ENCODE measurements at places on chromosomes 2 and 18.

- no peaks in the 10 kb centered on the region for H3K27me3 ChIP-seq
- H3K4me3 ChIP-seq: no peak overlapping the region
- DNase-seq: no peak
- H3K4me1 ChIP-seq: no peaks in the 10 kb centered on the region
Observed at GRCh38 chr2:168521053-168521741, 65.1 kb downstream of the CERS6 start.

GRCh38 chr18:68533641-68534040 is 181.3 kb downstream of the TMX3 start:
- H3K27ac ChIP-seq: no peak overlapping the region
- no peak overlapping the region for H3K4me3 ChIP-seq
- no peaks in the 10 kb centered on the region for H3K4me1 ChIP-seq
- no peaks in the 10 kb centered on the region for H3K27me3 ChIP-seq

GRCh38 chr2:10482460-10482859 is 34.3 kb upstream of the ODC1 start:
- no peaks in the 10 kb centered on the region for H3K4me1 ChIP-seq
- no peaks in the 10 kb centered on the region for H3K27me3 ChIP-seq
- no peak overlapping the region for H3K27ac ChIP-seq
- no peaks in the 10 kb centered on the region for H3K36me3 ChIP-seq
- DNase-seq: peak; percentile 27

DNA sequence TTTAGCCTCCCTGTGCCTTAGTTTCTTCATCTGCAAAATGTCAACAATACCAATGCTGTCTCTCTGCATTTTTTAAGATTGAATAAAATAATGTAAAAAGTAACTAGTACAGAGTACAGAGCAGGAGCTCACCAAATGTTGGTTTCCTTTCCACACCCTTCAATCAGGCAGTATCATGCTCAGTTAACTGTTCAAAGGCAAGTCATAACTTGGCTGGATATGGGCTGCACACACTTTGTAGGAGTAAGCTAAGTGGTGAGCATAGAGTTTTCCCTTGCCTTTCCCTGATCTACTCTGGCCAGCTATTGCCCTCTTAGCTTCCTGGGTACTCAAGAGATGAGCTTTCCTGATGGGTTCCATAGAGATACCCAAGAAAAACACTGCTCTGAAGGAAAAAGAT is 77.9 kb downstream of the CYBRD1 start:
- H3K27me3 ChIP-seq: no peaks in the 10 kb centered on the region
- H3K36me3 ChIP-seq: no peaks in the 10 kb centered on the region
- no peaks in the 10 kb centered on the region for H3K4me1 ChIP-seq
- H3K27ac ChIP-seq: no peak overlapping the region

GRCh38 chr2:47992671-47993070 is 86.4 kb upstream of the FBXO11 start:
- no peaks in the 10 kb centered on the region for H3K27me3 ChIP-seq
- no peak overlapping the region for H3K27ac ChIP-seq
- no peak overlapping the region for H3K4me3 ChIP-seq
- H3K36me3 ChIP-seq: no peaks in the 10 kb centered on the region

DNA sequence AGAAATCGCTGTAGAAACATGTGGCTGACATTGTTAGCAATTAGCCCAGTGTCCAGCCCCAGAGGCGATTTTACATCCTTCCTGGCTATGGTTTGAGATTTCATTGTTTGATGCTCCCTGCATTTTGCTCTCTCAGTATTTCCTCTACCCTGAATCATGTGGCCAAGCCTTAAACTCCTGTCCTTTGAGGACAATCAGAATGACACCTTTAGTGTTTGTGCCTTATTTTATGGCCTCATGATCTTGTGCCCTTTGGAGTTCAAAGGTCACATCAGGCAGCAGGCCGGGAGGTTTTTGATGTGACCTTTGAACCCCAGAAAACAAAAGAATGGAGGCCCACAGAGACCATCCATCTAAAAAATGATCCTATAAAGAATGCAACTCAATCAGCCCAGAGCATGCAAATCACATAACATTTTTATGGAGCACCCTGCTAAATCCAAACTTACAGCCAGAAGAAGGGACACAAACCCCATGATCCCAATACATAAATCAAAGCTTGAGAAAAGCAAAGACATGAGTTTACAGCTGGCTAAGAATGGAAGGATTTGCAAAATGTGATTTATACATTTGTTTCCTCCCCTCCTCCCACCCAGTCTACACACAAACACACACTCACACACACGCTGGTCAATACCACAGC is 52.5 kb downstream of the FECH start:
- no peak for DNase-seq
- H3K27me3 ChIP-seq: no peaks in the 10 kb centered on the region
- H3K4me1 ChIP-seq: no peaks in the 10 kb centered on the region
- H3K27ac ChIP-seq: no peak overlapping the region
- H3K36me3 ChIP-seq: no peaks in the 10 kb centered on the region

- no peaks in the 10 kb centered on the region for H3K27me3 ChIP-seq
- H3K27ac ChIP-seq: no peak overlapping the region
- H3K4me1 ChIP-seq: peaks cover 18% of the 10 kb centered on the region
- DNase-seq: no peak
- H3K36me3 ChIP-seq: no peaks in the 10 kb centered on the region
- H3K4me3 ChIP-seq: no peak overlapping the region
Observed at GRCh38 chr2:62202729-62203128, 6.8 kb downstream of the B3GNT2 start.

DNA sequence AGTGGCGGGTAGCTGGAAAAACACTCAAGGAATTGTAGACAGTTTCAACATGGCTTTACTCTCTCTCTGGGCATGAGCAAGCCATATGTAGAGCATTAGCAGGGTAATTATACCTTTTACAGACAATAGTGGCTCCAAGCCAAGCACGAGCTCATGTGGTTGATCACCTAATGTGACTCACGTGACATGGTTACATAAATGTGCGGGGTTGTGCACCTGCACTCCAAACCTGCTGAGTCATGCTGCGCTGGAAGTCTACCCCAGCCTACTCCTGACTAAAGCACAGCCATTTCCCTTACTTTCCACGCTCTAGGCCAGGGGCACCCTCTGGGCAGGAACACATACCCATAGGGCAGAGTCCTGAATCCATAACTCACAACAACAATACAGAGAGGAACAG is 232.8 kb downstream of the MBD5 start:
- H3K27me3 ChIP-seq: no peaks in the 10 kb centered on the region
- H3K27ac ChIP-seq: no peak overlapping the region
- H3K4me3 ChIP-seq: no peak overlapping the region
- H3K36me3 ChIP-seq: no peaks in the 10 kb centered on the region
- DNase-seq: no peak
- H3K4me1 ChIP-seq: no peaks in the 10 kb centered on the region

DNA sequence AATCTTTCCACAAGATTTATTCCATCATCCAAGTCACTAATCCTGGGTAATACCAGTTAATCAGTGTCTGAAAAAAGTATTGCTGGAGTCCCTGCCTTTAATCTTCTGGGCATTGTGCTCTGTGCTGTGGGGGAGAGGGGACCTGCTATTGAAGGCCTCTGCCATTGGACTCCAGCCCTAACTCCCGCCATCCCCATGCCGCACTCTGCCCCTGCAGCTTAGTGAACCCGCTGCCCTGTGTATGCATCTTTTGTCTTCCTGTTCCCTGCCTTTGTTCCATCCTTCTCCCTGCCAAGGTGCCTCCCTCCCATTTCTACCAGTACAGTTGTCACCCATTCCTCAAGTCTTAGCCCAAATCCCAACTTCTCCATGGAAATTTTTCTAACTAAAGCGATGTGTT is 113.8 kb upstream of the EPAS1 start:
- no peak for DNase-seq
- H3K27ac ChIP-seq: no peak overlapping the region
- no peaks in the 10 kb centered on the region for H3K36me3 ChIP-seq
- no peaks in the 10 kb centered on the region for H3K27me3 ChIP-seq
- no peak overlapping the region for H3K4me3 ChIP-seq

GRCh38 chr2:15562354-15563031 is 1.4 kb upstream of the NBAS start:
- no peak overlapping the region for H3K4me3 ChIP-seq
- no peaks in the 10 kb centered on the region for H3K36me3 ChIP-seq
- no peak overlapping the region for H3K27ac ChIP-seq
- no peak for DNase-seq
- peaks cover 4% of the 10 kb centered on the region for H3K4me1 ChIP-seq

DNA sequence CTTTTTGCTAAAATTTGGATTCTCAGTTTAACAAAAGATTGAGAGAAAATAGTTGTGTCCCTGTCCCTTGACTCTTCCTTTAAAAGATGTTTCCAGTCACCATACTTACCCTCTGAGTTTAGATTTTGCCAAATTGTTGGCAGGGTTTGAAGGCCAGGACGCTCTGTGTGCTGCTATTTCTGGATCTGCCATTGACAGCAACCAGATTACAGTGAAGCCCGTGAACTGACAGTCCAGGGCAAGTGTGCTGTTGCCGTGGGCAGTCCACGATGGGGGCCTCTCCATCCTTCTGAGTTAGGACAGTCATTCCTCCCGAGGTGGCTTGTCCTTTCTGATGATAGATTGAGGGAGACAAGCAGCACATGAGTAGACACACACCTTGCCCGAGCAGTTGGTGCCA is 89.9 kb downstream of the PTPRM start:
- no peak for DNase-seq
- H3K36me3 ChIP-seq: no peaks in the 10 kb centered on the region
- H3K4me1 ChIP-seq: no peaks in the 10 kb centered on the region
- H3K27me3 ChIP-seq: no peaks in the 10 kb centered on the region
- H3K4me3 ChIP-seq: no peak overlapping the region

DNA sequence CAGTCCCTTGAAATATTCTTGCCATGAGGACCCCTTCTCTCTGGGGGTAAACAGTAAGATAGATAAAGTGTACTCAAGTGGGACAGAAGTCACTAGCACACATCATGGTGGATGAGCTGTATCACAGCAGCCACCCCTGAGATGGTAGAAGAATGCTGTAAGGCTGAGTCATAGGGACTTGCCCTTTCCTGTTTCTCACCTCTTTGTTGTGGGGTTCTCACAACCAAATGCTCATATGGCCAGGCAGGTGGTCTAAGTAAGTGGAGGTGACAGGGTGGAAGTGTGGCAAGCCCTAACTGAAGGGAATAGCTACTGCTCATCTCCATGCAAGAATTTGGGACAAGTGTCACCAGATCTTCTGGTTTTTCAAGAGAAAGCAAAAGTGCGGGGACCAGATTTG is 202.7 kb upstream of the SLC14A2 start:
- H3K27me3 ChIP-seq: no peaks in the 10 kb centered on the region
- H3K4me3 ChIP-seq: no peak overlapping the region
- DNase-seq: no peak
- no peaks in the 10 kb centered on the region for H3K36me3 ChIP-seq
- no peaks in the 10 kb centered on the region for H3K4me1 ChIP-seq

GRCh38 chr2:55952415-55952814 is 28.8 kb upstream of the EFEMP1 start:
- H3K27ac ChIP-seq: no peak overlapping the region
- DNase-seq: no peak
- H3K4me1 ChIP-seq: no peaks in the 10 kb centered on the region
- no peaks in the 10 kb centered on the region for H3K36me3 ChIP-seq
- no peak overlapping the region for H3K4me3 ChIP-seq

GRCh38 chr2:197599285-197599965 is 76.0 kb downstream of the RFTN2 start:
- no peak for DNase-seq
- no peak overlapping the region for H3K27ac ChIP-seq
- no peak overlapping the region for H3K4me3 ChIP-seq
- H3K27me3 ChIP-seq: no peaks in the 10 kb centered on the region
- H3K4me1 ChIP-seq: no peaks in the 10 kb centered on the region
- no peaks in the 10 kb centered on the region for H3K36me3 ChIP-seq

- no peaks in the 10 kb centered on the region for H3K36me3 ChIP-seq
- H3K27me3 ChIP-seq: no peaks in the 10 kb centered on the region
- H3K4me1 ChIP-seq: no peaks in the 10 kb centered on the region
Observed at GRCh38 chr2:75698918-75699317, 11.8 kb downstream of the GCFC2 start.

GRCh38 chr2:144224472-144224871 is 295.4 kb downstream of the ZEB2 start:
- no peaks in the 10 kb centered on the region for H3K4me1 ChIP-seq
- H3K27ac ChIP-seq: no peak overlapping the region
- H3K4me3 ChIP-seq: no peak overlapping the region

GRCh38 chr2:7034303-7034702 is 117.1 kb downstream of the RNF144A start:
- no peaks in the 10 kb centered on the region for H3K27me3 ChIP-seq
- no peaks in the 10 kb centered on the region for H3K4me1 ChIP-seq
- H3K36me3 ChIP-seq: no peaks in the 10 kb centered on the region
- no peak overlapping the region for H3K4me3 ChIP-seq

GRCh38 chr18:34729264-34729663 is 19.2 kb downstream of the DTNA start:
- H3K4me1 ChIP-seq: no peaks in the 10 kb centered on the region
- no peaks in the 10 kb centered on the region for H3K27me3 ChIP-seq
- H3K4me3 ChIP-seq: no peak overlapping the region
- DNase-seq: no peak
- no peaks in the 10 kb centered on the region for H3K36me3 ChIP-seq
